ENCODE measurements at places on chromosomes 16 and 17. TPM values are rescaled to one million over a fixed set of nuclear protein-coding genes. Genes with fewer than 3 reads are reported as not detected.

The EVPL gene
- 3.7 TPM for total RNA-seq

DNA sequence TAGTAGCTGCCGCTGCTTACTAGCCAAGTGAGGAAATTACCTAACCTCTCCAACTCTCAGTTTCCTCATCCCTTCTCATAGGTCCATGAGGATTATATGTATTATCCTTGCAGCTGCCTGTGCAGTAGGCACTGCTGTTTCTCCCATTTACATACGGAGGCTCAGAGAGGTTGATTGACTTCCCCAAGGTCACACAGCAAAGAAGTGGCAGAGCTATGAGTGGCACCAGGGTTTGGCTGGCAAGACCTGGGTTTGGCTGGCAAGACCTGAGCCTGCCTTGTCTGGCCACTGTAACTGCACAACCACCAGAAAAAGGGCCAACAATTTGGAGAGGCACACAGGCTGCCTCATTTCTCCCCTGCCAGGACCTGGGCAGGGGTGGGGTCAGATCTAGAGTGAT is 2.5 kb upstream of the NDRG4 start:
- DNase-seq: no peak

The RAB11FIP3 gene
- 48.5 TPM for total RNA-seq

DNA sequence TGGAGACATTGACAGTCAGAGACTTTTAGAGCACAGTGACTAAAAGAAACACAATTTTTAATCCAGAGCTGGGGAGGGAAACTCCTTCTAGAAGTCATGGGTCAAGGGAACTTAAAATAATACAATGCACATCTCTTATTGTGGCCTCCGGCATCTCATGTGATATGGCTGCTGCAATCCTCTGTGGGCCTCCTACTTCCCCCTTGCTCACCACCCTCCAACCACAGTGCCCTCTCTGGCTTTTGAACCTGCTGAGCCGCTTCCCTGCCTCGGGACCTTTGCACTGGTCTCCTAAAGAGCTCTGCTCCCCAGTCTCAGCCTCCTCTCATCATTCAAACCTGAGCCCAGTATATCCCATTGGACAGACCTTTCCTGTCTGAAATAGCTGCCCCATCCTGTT is 47.6 kb downstream of the HS3ST2 start:
- DNase-seq: no peak

DNA sequence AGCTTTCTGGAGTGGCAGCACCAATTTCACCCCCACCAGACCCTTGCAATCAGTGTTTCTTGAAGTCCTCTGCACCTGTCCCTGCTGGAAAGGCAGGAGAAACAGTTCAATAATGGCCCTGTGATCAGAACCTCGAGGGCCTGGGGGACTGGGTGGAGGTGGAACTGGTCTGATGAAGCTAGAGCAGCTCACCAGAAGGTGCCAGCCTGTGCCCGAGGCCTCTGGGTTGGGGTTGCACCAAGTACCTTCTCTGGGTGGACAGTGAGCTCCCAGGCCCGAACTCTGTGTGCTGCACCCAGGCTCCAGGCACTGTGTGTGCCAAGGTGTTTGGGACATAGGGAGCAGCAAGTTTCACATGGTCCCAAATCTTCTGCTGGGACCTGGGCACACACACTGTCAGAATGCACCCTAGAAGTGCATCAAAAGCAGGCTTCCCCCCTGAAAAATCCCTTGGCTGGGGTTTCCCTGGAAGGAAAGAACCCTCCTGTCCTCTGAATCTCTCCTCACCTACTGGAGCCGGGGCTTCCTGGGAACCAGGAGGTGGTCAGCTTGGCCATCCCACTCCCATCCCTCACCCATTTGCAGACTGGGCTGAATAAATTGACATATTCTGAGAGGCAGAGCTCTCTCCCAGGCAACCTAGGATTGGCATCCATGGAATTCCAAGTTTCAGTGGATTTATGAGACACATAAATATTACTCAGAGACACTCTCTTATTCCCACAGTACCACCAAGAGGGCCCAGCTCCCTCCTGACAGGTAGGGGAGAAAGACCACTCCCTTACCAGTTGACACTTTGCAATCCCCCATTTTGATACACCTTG is 17.4 kb downstream of the CD300LG start:
- no peak for DNase-seq

GRCh38 chr17:67422897-67423296 is 45.8 kb downstream of the PITPNC1 start:
- no peak for DNase-seq

DNA sequence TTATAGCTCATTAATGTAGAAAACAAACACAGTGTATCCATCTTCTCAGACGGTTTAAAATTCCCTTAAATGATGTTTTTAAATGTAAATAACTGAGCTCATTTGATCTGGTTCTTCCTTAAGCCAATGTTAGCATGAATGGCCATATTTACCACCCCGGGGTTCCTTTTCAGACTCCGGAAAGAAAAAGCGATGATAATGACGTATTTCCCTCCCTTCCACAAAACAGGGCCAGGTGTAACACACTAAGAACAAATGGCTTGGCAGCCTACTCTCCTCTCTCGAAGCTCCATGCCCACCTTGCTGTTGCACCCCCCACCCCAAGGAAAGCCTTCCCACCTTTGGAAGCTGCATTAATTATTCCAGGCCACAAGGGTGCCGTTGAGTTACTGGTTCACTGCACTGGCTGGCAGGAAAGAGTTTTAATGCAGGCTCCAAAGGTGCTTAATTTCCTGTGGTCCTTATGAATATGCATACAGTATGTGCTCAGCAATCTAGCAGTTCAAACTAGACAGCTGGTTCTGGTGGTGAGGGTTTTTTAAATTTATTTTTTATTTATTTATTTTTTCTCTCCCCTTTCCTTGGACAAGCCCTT is 378.9 kb downstream of the WWOX start:
- no peak for DNase-seq

DNA sequence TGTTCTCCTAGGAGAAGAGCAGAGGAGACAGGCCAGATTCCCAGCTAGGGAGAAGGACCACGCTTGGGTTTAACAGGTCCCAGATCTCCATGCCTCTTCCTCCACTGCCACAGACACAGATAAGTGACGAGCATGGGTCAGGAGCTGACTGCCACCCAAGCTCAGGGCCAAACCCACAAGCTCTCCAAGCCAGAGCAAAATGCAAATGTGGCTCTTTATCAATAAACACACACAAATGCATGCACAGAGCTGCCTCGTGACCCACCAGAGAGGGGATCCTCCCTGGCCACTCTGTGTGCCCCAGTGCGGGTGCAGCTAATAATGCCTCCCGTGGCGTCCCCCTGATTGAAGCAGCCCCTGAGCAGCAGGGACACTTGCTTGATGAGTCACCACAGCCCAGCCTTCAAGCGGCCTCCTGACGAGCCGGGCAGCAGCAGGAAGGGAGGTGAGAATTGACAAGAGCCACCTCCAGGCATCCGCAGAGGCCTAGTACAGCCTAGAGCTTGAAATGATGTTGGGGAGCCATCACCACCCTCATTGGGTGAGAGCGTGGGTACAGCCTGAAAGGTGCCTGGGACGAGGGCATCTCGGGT is 143.9 kb downstream of the CCDC182 start:
- DNase-seq: no peak

- DNase-seq: no peak
Observed at GRCh38 chr17:80749611-80750010, 205.0 kb downstream of the RPTOR start.

The EIF3CL gene
- total RNA-seq: 173 TPM

GRCh38 chr17:40419559-40420331 is 2.0 kb upstream of the TOP2A start:
- no peak for DNase-seq

- DNase-seq: no peak
Observed at GRCh38 chr17:29163563-29163962, 16.6 kb downstream of the MYO18A start.

The OTOP3 gene
- total RNA-seq: not detected

DNA sequence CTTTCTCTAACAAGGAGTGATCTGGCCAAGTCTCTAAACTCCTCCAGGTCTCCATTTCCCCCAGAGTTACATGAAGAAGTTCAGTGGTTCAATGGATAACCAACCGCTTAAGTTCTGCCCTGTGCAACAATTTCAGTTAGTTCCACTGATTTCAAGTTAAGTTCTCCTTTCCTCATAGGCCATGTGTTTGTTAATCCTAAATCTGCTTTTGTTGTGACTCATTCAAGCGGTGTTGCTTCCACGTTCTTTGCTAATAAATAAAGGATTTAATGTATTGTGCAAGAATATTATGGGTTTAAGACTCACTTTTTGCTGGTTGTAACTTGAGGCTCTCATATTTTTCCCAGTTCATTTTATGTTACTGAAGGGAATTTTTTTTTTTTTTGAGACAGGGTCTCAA is 36.3 kb downstream of the GNA13 start:
- no peak for DNase-seq

DNA sequence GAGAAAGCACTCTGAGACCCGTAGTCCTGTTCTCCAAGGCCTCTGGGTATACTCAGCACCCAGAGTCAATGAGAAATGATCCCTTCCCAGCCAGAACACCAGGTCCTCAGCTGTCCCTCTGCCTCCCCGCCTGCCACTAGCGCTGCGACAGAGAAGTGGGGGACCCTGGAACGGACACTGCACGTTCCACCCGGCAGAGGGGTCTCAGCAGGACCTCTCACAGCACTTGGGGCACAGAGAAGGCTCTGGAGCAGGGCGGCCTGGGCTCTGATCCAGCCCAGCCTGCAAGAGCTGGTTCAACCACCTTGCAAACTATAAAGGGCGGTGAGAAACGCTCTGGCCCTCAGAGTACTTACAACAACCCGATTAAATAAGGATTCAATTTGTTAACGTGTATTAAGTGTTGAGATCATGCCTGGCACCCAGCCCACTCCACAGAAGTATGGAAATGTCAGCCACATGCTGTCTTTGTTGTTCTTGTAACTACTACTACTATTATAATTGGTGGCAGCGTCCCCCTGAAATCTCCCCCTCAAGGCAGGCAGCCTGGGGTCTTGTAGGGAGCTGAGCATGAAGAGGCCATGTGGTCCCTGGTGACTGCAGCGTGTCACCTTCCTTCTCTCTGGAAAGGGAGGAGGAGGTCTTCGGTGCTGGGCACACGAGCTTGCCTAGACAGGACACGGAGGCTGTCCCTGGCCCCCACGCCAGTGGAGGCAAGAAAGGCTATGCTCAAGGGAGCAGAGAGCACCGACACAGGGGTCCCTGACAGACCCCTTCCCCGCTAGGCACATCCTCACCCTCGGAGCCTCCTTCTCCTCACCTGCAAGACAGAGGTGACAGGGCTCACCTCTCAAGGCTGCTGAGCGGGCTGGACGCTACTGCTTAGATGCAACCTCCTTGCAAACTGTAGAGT is 2.4 kb downstream of the OSGIN1 start:
- DNase-seq: no peak

The CALB2 gene
- 148 TPM for total RNA-seq

DNA sequence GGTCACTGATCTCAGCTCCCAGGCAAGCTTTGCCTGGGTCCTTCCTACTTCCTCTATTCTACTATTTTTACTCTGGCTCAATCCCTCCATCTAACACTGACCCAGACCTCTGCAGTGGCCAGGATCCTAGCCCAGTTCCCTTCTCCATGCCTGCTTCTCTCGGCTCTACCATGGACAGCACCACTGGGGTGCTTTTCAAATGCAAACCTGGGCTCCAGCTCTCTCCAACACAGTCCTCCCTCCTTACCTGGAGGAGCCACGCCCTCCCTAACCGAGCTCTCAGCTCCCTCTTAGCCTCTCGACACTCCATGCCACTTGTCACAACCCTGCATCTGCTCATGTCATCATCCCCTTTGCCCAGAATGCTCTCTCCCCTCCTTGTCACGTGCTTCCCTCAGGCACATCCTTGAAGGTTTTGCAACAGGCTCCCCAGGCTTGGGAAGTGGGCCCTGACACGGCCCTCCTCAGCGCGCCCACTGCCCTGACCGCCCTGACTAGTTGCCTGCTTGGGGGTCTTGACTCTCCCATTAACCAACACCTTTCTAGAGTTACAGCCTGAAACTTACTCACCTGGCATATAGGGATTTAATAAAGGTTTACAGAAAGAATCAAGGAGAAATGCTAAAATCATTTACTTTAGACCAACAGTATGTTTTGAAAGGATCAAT is 41.6 kb downstream of the MARF1 start:
- DNase-seq: no peak

DNA sequence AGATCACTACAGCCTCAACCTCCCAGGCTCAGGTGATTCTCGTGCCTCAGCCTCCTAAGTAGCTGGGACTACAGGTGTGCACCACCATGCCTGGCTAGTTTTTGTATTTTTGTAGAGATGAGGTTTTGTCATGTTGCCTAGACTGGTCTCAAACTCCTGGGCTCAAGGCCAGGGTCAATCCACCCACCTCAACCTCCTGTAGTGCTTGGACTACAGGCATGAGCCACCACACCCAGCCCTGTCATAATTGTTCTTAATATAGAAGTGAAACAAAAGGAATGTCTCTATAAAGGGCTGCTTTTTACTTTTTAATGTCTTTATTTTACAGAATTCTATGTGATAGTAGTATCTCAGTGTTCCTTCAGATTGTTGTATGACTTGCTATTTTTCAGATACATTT is 345.2 kb upstream of the TBX2 start:
- DNase-seq: no peak

DNA sequence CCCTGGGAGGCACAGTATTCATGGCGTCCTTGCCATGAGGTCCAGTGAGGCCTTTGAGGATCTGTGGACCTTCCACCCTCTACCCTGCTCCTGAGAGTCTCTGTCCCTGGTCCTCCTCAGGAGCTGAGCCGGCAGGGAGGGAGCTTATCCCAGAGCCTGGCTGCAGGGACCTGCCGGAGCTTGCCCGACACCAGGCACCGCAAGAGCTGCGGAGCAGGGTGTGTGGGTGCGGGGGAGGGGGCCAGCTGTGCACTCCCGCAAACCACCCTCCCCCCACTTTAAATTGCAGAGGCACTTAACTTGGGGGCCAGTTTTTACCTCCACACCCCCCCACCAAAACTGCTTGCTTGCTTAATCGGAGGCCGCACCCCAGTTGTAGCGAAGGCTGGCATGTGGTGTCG is 609 bp upstream of the ZNF750 start:
- no peak for DNase-seq
